ENCODE measurements at places on chromosomes 7 and 10.

- no peak for ATAC-seq
Observed at GRCh38 chr7:3558400-3558799, 257.3 kb downstream of the SDK1 start.

DNA sequence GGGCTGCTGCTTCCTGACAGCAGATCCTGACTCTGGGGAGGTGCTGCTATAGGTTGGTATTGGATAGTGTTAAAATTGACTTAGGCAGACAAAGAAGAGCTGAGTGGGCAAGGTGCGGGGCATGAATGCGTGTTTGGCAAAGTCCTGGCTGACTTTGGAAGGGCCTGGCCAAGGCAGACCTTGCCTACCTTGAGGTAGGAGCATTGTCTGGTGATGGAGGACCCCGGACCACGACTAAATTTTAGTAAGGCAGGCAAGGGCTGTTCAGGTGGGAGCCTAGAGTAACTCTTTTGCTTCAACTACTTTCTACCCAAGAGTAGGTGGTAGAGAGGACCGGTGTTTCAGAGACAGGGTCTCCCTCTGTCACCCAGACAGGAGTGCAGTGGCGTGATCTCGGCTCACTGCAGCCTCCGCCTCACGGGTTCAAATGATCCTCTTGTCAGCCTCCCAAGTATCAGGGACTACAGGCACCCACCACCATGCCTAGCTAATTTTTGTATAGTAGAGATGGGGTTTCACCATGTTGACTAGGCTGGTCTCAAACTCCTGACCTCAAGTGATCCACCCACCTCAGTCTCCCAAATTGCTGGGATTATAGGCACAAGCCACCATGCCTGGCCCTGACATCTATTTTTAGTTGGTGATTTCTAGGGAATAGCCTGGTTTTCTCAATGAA, 12.2 kb upstream of the LAT2 start:
- no peak for ATAC-seq

DNA sequence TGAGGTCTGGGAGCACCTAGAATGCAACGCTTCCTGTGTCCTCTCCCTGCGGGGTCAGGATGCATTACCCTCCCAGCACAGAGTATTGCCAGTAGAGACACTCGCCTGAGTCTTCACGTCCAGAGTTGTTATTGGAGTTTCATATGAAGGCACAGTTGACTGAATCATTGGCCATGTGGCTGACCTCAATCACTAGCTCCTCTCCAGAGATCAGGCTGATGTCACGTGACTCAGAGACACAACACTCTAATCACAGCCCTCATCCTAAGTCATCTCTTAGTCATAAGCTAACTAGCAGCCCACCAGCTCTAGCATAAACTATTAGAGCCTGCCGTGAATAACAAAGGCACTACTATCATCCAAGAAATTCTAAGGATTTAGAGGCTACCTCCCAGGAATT, 107.8 kb downstream of the HECW1 start:
- ATAC-seq, result no peak

DNA sequence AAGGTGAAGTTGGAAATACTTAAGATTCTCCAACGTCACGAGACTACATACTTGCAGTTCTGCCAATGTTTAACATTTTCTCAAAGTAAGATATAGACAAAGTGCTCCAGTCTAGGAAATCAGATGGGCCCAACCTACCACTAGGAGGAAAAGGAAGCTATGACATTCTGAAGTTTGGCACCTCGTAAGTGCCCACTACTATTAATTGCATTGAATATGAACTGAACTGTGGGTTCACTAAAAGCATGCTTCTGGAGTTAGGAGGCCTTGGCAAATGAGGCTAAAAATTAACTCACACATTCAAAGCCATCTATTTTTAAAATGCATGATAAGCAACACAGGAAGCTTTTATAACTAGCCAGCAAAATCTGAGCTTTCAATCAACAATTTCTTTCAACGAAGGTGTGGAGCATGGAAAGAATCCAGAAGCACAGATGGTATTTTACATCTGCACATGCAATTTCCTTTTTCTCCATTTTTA, 149.7 kb downstream of the LRRTM3 start:
- ATAC-seq, result no peak

DNA sequence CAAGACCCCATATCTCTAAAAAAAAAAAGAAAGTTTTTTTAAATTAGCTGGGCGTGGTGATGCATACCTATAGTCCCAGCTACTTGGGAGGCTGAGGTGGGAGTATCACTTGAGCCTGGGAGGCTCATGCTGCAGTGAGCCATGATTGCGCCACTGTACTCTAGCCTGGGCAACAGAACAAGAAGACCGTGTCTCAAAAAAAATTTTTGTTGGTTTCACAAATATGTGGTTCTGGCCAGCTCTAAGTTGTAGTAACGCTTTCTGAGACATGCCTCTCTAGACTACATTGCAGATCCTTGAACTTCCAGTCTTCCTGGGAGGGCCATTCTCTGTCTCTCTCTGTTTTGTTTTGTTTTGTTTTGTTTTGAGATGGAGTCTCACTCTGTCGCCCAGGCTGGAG, 24.6 kb upstream of the RHBDD2 start:
- ATAC-seq, result no peak

DNA sequence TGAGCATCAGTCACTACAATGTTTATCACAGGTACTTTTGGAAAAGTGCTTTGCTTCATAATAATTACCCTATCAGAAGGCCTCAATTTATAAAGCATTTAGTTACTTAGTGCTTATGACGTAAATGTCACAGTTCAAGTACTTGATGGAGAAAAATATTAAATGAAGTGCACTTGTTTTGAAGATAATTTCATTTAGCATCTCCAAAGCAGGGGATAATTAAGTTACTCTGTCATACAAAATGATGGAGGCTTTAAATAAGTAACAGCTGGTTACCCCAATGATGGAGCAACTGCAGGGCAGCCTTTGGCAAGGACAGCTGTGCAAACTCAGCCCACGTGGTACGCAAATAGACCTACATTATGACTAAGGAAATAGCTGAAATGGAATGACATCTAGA, 768.8 kb downstream of the GRM8 start:
- ATAC-seq, result no peak

GRCh38 chr10:8600192-8600591, 545.7 kb downstream of the GATA3 start:
- ATAC-seq, result no peak

DNA sequence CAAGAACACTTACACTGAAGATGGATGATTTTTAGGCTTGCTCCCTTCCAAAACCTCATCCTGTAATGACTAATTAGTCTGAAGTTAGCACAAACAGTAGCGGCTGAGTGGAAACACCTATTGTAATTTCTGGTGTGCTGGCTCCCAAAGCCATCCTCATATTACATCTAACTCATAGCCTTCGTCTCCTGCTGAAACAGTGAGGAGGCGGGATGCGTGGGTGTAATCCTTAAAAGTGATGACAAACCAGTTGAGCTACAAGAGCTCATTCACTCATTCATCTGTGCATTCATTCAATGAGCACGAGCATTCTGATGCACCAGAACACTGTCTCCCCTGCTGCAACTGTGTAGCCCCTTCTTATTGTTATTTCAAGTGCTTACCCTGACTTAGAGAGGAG, 235.3 kb downstream of the CALN1 start:
- ATAC-seq, result no peak

DNA sequence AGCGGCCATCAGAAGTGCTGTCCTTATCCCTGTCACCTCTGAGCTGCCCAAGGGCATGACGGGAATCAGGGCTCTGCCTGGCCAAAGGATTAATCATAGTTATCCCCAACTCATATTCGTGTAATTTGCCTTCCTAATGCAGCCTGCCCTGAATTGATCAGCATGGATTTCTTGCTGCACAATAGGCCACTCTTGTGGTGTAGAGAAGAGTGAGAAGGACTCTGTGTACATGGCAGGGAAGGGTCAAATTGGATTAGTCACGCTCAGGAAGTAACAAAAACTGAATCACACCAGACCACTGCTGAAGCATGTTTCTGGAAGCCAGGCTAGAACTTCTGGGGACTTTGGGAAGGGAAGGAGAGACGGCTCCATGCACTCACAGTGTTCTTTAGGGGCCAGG, 227.0 kb downstream of the BUB3 start:
- ATAC-seq, result no peak

DNA sequence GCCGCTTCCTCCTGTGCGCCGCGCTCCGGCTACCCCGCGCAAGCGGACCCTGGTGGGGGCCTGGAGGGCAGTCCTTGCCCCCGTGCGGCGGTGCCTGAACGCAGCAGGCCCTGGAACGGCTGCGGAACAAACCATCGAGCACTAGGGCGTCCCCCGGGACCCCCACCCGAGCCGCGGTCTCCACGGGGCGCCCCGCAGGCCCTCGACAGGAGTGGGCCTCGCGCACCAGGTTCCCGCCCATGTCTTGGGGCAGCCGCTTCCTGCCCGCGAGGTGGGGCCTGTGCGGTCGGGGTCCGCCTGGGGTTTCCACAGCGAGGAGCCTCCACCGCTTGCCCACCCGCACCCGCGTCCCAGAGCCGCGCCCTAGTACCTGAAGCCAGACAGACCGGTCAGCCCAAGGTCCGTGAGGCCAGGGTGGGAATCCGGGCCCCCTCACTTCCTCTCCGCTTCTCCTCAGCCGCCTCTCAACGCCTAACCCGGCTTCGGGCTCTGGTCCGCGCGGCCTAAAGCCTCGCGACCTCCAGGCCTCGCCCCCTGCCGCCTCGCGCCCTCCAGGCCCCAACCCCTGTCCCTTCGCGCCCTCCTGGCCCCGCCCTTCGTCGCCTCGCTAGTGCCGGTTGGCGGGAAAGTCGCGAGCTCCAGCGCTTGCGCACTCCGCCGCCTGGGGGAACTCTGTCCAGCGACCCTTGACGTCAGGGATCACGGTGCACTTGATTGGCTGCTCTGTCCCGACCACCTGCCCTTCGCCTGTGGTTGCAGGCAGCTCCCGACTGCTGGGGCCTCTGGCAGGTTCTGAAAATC, 7.0 kb upstream of the GBX1 start:
- ATAC-seq, result peak; percentile 18

- no peak for ATAC-seq
Observed at GRCh38 chr10:110487411-110488331, 10.0 kb upstream of the DUSP5 start.

GRCh38 chr10:86449926-86450558, 71.5 kb downstream of the WAPL start:
- no peak for ATAC-seq

- ATAC-seq, result no peak
Observed at GRCh38 chr7:131000873-131001272, 266.9 kb upstream of the KLF14 start.

- no peak for ATAC-seq
Observed at GRCh38 chr10:51700228-51700817, 928 bp upstream of the CSTF2T start.

GRCh38 chr7:94492601-94493000, 17.0 kb upstream of the CASD1 start:
- peak; percentile 68 for ATAC-seq

DNA sequence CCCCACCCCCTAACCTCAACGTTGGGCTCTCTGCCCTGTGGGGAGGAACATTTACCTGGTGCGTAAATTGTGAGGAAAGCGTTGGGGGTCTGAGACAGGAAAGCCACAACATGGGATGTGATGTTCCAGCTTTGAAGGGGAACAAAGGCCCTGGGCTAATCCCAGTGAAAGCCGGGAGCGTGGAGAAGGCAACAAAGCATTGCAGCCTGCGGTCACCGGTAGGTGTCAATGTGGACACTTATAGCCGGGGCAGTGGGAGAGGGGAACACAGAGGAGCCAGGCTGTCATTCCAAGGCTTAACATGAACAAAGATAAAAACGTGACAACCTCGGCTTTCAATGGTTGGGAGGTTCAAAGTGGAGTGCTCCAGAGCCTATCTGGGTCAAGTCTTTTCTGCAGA, 12.7 kb downstream of the PTF1A start:
- ATAC-seq, result no peak

DNA sequence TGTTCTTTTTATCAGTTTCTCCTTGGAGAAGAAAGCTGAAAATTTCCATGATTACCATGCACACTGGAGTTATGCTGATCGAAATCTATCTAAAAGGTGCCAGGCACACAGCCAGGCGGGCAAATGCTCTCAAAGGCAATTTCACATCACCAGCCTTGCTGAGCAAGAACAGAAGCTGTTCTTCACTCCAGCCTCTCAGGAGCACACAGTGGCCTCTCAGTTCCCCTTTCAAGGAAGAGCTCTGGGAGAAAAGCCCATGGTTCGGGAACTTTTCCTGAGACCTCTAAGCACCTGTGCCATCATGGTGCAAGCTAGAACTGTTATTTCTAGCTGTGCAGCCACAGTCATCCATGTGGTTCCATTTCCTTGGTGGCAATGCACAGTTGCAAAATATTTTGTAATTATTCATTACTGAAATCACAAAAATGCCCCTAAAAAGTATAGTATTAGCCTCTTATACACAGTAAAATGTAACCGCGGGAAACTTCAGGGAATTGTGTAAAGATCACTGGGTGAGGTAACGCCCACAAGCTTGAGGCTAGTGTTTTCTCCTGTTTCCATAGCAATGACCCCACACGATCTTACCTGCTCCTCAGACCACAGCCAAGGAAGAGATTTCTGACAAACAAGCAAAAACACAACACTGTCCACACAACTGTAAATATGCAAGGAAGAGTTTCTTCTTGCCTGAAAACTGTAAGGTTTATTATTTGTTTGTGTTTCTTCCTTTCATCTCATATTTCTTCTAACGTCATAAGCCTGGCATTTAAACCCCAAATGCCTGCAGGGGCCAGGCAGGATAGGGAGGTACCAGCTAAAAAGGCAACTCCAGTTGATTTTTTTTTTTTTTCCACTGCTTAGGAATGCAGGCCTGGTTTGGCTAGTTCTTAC, 121.2 kb downstream of the FAM107B start:
- ATAC-seq, result peak; percentile 34

GRCh38 chr10:129550076-129550475, 83.0 kb downstream of the MGMT start:
- no peak for ATAC-seq

DNA sequence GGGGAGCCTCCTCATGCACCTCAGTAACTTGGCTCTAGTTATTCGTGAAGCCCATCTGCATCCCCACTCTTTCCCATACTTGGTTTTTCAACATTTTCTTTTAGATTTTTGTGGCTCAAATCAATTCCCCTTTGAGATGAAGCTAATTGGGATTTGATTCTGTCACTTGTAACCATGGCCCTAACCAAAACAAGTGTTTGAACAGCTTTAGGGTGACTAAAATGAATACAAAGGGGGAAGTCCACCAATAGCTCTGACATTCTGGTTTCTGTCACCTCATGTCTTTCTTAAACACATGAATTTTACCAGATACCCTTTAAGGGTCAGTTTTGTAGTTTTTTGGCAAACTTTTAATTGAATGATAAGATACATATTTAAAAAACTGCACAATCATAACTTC, 87.0 kb downstream of the PCGF5 start:
- ATAC-seq, result peak; percentile 53

GRCh38 chr10:593901-594457, 95.5 kb downstream of the DIP2C start:
- ATAC-seq, result no peak

- no peak for ATAC-seq
Observed at GRCh38 chr10:78963074-78964034, 105.4 kb upstream of the ZMIZ1 start.

GRCh38 chr10:99906470-99906869, 103.3 kb downstream of the DNMBP start:
- ATAC-seq, result no peak

DNA sequence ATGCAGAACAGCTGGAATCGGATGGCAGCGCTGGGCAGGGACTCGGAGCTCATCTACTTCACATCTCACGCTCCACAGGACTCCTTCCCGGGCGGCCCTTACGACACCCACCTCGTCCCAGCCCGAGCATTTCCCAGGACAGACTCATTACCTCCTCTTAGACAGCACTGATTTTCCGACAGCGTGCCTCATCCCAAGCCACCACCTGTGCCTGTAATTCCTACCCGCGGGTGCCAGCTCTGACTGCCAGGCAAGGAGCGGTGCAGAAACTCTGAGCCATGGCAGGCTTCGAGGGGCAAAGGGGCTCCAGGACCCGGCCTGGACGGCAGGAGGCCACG, 25.6 kb downstream of the GPER1 start:
- no peak for ATAC-seq
